ENCODE measurements at places on chromosomes 13 and 19. TPM values are rescaled to one million over a fixed set of nuclear protein-coding genes. Genes with fewer than 3 reads are reported as not detected.
A peak's percentile ranks its signal among the peaks of the same experiment; 100 is the strongest.

DNA sequence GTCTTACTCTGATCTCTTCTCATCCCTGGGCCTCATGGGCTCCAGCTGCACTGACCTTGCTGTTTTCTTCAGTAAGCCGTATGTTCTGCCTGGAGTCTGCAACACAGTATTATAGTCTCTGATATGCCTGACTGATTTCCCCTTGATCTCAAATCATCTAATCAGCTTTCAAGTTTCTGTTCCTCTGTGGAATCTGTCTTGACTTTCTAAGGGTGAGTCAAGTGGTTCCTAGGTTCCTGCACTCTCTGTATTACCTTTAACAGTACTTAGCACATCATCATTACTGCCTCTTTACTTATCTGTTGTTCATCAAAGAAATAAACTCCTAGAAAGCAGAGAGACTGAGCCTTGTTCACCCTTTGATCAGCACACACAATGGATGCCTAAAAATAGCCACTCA lies 350.7 kb downstream of the LMO7 start:
- no peak for DNase-seq

DNA sequence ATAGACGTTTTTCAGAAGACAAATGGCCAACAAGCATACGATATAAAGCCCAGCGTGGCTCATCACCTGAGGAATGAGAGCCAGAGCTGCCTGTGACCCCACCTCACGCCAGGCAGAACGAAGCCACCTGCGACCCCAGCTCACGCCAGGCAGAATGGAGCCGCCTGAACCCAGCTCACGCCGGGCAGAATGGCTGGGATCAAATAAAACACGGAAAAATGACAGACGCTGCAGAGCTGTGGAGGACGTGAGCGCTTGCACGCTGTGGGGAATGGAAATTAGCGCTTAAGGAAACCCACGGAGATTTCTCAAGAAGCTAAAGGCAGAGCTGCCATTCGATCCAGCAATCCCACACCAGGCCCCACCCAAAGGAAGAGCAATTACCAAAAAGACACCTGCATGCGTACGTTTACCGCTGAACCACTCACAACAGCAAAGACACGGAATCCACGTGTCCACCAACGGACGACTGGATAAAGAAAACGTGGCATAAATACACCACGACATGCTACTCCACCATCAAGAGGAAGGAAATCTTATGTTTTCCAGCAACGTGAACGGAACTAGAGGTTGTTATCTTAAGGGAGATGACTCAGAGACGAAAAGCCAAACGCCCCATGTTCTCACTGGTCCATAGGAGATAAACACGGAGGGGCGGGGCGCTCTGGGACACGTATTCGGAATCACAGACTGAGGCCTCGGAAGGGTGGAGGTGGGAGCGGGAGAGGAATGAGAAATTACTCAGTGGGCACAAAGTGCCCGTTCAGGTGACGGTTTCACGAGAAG lies 30.7 kb upstream of the C13orf46 start:
- DNase-seq = peak; percentile 93

- DNase-seq = no peak
These were observed 2.2 kb upstream of the TNFRSF19 start for GRCh38 chr13:23567906-23568460.

DNA sequence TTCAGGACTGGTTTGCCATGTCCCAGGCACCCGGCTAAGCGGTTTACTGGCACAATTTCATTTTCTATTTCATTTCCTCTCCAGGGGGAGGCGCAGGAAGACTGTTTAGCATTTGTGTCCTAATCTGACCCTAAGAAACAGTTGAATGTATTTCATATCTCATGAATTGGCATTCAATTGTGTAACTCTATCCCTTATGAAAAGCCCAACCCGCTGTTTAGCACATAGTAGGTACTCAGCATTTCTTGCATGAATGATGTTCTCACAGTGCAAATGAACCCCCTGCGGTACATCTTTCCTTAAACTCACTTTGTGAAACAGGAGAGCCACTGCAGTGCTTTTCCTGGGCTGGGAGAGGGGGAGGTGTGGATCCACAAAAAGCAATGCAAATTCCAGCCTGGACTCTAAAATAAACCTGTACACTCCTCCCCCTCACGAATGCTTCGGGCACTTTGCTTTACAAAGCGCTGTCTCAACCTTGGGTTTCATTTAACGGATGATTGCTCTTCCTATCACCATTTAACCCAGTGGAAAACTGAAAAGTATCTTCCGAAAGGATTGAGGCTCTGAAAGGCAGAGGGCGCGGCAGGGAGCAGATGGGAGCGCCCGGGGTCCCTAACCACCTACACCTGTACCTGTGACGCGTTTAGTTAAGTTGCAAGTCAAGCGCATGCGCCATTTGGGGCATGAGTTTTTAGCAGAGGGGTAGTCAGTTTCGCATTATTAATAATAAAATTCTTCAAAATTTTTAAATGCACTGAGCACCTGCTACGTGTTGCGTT lies 1.2 kb upstream of the EEF2 start:
- DNase-seq = peak; percentile 58

GRCh38 chr13:111992911-111993310 lies 74.0 kb upstream of the SOX1 start:
- DNase-seq = no peak

- no peak for DNase-seq
These were observed 36.2 kb upstream of the ATP12A start for GRCh38 chr13:24644036-24644435.

Gene KLF2
- total RNA-seq = 6.0 TPM

Gene MICOS13
- total RNA-seq = 26.1 TPM

Gene IL27RA
- total RNA-seq = 4.1 TPM

Gene CEBPA
- 0.13 TPM for total RNA-seq

Gene IL11
- not detected for total RNA-seq
